CD4-positive, alpha-beta T cell treated with Interleukin-4 for 4 hours (primary cell): ENCODE measurements at places on chromosomes 6 and 20.

DNA sequence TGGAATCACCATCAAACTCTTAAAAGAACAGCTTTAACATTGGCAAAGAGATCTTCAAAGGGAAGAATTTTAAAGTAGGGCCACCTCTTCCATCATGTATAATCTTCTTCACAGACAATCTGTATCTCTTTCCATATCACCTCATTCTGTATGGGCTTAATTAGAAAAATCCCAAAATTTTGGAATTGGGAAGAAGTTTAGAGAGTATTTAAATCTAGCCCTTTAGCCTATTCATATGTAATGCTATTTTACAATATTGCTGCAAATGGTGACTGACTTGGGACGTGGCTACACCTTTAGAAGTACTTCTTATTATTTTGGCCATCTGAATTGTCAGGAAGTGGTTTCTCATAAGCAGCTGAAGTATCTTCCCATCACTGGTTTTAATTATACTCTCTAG, 474.3 kb downstream of the RFPL4B start:
- DNase-seq = no peak

- no peak for DNase-seq
Measured at GRCh38 chr6:20058121-20058905, 154.0 kb downstream of the MBOAT1 start.

DNA sequence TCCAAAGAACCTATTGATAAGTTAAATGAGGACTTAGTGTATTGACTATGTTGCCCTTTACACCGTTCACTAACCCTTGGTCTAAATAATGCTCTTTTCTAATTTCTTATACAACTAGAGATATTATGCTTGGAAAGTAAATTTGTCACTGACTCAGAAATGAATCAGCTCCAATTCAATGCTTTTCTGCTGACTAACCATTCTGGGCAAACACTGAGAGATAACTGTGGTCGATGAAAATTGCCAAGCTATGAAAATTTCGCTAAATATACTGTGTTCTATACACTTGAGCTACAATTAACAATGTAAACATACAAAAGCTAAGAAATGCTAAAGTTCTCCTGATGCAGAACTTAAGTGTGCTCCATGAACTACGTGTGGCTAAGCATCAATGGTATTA, 23.1 kb upstream of the FBXO9 start:
- DNase-seq = no peak

GRCh38 chr20:17495826-17496225, 35.4 kb downstream of the BFSP1 start:
- no peak for DNase-seq

DNA sequence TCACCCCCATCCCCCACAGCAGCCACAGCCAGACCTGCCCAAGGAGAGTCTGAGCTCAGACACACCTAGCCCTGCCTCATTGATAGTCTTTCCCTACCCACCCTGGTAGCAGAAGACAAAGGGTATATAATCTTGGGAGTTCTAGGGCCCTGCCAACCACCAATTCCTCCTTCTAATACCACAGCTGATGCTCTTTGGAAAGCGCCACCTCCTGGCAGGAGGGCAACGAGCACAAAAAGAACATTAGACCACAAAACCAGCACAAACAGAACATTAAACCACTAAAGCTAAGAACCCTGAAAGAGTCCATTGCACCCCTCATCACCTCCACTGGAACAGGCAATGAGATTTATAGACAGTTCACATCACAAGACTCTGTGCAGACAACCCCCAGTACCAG, 195.8 kb upstream of the FUT9 start:
- no peak for DNase-seq

DNA sequence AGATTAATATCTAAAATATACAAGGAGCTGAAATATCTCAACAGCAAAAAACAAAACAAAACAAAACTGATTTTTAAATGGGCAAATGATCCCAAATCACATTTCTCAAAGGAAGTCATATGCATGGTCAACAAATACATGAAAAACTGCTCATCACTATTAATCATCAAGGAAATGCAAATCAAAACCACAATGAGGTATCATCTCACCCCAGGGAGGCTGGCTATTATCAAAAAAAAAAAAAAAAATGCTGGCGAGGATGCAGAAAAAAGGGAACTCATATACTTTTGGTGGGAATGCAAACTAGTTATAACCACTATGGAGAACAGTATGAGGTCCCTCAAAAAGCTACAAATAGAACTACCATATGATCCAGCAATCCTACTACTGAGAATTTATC, 34.6 kb downstream of the REPS1 start:
- no peak for DNase-seq

DNA sequence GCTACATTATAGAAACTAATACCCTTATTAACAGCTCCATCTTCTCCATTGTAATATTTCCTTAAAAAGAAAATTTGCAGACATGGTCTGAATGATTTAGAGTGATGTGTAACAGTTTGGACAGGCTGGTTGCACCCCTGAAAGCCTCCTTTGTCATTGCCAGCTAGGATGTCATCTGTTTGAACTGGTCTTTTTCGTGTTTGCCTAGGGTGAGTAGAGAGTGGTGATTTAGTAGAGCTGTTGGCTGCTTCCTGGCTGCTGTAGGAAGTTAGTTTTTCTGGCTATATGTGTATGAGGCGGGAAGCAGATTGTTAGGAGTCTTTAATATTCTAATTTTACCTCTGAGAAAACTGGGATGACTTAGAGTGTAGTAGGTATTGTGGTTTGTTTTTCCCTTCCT, 101.1 kb downstream of the ZFAND3 start:
- no peak for DNase-seq

- DNase-seq = peak; percentile 62
Measured at GRCh38 chr6:149864578-149865535, 698 bp upstream of the LRP11 start.

DNA sequence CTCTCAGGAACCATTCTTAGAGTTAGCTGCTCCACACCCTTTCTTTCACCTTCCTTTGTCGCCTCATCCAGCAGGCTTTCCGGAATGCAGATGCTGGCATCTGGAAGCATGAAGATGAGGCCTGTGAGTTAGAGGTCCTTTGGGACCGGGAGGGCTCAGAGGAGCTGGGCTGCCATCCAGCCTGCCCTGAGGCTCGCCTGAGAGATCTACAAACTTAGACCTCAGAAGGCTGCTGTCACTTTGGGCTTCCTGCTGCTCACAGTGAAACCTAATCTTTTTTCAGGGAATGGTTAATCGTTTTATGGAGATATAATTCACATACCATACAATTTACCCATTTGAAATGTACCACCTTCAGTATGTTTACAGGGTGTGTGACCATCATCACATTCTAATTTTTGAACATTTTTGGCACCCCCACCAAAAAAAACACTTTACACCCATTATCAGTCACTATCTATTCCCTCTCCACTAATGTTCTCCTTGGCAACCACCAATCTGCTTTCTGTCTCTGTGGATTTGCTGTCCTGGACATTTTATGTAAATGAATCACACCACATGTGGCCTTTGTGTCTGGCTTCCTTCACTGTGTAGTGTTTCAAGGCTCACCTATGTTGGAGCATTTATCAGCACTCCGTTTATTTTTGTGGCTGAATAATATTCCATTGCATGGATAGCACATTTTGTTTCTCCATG, 20.0 kb upstream of the MPC1 start:
- DNase-seq = no peak

- no peak for DNase-seq
Measured at GRCh38 chr6:132466952-132467351, 46.0 kb downstream of the STX7 start.

DNA sequence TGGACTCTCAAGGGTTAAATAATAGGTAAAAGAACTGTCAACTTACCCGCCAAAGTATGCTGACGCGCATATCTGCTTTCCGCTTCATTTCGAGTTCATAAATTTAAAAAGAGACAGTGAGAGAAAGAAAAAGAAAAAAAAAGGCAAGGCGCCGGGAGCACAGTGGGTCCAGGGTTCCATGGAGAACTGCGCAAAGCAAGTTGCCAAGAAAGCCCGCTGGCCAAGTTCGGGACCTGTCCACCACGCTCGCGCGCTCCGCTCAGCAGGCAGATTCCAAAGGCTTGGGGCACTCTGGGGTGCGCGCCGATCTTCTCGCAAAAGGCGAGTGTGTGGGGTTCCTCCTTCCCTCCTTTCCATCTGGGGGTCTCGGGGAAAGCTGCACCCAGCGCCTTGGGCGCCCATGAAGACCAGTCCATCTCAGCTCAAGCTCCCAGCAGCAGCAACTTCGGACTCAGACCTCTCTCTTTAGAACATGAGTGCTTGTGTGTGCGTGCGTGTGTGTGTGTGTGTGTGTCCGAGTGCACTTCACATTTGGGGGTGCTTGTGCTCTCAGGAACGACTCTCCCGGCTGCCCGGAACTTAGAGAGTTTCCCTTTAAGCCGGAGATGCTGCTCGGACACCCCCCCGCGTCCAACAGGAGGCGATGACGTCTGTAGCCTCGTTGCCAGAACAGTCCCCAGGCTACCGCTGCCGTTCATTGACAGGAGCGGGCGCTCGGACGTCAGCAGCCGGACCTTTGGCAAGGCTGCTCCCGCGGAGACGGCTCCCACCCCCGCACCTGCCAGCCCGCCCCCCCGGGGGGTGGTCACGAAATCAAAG, 180.0 kb downstream of the TBXT start:
- DNase-seq = no peak

- DNase-seq = no peak
Measured at GRCh38 chr6:18491308-18492045, 104.3 kb downstream of the RNF144B start.

GRCh38 chr20:51356871-51357270, 185.6 kb downstream of the NFATC2 start:
- no peak for DNase-seq

DNA sequence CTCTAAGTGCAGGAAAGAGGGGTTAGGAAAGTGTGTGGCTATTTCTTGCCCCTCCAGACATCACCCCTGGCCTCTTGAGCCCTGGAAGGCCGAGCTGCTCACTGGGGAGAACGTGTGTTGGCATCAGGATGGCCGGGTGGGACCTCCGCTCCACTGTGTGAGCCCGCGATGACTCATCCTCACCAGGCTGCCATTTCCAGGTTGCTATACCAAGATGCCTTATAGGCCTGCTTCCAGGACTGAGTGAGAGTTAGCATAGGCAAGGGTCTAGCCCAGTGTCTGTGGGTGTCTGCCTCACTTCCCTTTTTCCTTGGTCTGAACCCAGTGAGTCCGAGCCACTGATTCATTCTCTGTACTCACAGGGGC, 105.0 kb downstream of the MRPL14 start:
- no peak for DNase-seq

- peak; percentile 29 for DNase-seq
Measured at GRCh38 chr6:154370545-154370944, 13.9 kb upstream of the IPCEF1 start.

GRCh38 chr6:106453756-106454367, 93.3 kb downstream of the CRYBG1 start:
- no peak for DNase-seq

GRCh38 chr20:10110151-10110550, 75.4 kb downstream of the ANKEF1 start:
- DNase-seq = no peak

DNA sequence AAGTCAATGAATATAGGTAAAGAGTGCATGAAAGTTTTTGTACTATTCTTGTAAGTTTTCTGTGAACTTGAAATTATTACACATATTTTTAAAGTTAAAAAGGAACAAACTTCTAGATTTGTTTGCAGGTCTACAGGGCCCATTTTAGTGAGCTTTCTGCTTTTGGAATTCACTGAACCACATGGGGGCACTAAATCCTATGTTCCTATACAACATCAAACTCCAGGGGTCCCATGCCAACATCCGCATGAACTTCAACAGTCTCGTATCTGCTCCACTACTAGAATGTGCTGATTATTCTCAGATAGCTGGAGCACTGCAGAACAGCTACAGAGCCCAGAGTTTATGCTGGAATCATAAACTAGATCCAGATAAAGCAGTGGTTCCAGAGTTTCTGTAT, 347.9 kb upstream of the SPTLC3 start:
- DNase-seq = no peak

- DNase-seq = no peak
Measured at GRCh38 chr6:98812220-98812619, 22.2 kb upstream of the POU3F2 start.

DNA sequence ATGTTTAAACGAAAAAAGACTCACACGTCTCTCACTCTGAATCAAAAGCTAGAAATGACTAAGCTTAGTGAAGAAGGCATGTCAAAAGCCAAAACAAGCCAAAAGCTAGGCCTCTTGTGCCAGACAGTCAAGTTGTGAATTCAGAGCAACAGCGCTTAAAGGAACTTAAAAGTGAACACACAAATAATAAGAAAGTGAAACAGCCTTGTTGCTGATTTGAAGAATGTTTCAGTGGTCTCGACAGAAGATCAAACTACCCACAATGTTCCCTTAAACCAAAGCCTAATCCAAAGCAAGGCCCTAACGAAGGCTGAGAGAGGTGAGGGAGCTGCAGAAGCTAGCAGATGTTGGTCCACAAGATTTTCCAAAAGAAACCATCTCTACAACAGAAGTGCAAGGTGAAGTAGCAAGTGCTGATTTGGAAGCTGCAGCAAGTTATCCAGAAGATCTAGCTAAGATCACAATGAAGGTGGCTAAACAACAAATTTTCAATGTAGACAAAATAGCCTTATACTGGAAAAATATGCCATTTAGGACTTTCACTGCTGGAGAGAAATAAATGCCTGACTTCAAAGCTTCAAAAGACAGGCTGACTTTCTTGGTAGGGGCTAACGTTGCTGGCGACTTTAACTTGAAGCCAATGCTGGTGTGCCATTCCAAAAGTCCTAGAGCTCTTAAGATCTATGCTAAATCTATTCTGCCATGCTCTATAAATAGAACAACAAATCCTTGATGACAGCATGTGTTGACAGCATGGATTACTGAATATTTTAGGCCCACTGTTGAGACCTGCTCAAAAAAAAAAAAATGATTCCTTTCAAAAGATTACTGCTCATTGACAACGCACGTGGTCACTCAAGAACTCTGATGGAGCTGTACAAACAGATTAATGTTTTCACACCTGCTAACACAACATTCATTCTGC, 40.3 kb downstream of the SEC63 start:
- no peak for DNase-seq

- DNase-seq = peak; percentile 30
Measured at GRCh38 chr20:10558635-10559187, 115.1 kb downstream of the JAG1 start.

- DNase-seq = no peak
Measured at GRCh38 chr20:46558511-46558959, 8.1 kb upstream of the OCSTAMP start.

DNA sequence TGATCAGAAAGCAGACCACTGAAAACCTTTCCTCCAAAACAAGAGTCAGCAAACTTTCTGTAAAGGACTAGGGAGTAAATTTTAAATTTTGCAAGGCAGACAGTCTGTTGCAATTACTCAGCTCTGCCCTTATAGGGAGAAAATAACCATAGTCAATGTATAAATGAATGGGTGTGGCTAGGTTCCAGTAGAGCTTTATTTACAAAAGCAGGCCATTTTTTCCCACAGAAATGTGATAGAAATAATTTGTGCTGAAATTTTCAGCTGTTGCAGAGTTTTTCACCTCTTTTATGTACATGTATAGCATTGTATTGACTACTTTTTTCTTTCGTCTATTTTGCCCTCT, 7.7 kb downstream of the AMD1 start:
- no peak for DNase-seq

GRCh38 chr6:2791450-2791974, 26.3 kb downstream of the WRNIP1 start:
- DNase-seq = no peak

GRCh38 chr6:130467146-130468050, 101.6 kb downstream of the TMEM200A start:
- peak; percentile 21 for DNase-seq

- DNase-seq = peak; percentile 45
Measured at GRCh38 chr20:63101781-63102720, 95.3 kb upstream of the BHLHE23 start.

- no peak for DNase-seq
Measured at GRCh38 chr6:67736161-67736560, 898.9 kb upstream of the ADGRB3 start.

- DNase-seq = no peak
Measured at GRCh38 chr6:131597446-131597845, 24.4 kb downstream of the ARG1 start.
